COLO829 (cell line): ENCODE measurements at places on chromosomes 2 and 18.

DNA sequence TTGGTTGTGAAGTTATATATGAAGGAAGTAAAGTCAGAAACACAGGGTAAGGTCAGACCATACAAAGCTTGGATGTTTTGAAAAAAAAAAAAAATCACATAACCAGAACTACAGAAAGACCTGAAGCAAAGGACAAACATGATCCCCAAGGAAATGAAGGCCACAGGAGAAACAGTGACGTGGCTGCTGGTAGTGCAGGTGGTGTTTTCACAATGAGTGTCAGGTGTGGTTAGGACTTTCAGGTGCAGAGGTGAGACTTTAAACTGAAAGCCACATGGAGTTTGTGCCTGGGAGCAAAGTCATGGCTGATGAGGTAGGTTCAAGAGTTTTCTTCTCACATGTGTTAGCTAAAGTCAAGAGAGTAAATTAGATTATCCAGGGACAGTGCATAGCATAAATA, 270.7 kb downstream of the PIEZO2 start:
- DNase-seq: no peak

GRCh38 chr18:33184175-33184574, 256.3 kb downstream of the CCDC178 start:
- DNase-seq: no peak

DNA sequence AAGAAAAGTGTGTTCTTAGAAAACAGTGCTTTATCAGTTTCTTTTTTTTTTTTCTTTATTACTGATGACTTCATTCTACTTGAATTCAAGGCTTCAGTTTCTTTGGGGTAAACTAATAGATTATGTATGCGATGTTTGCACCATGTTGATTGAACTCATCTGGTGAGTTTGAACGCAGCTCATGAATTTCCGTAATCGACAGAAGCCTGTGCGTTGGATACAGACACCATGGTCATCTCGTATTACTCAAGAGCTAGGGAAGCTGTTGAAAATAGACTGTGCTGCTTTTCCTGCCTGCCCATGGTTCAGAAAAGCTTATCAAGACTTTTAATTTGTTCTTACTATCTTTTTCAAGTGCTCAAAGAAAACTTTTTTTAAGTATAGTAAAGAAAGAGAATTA, 185.5 kb upstream of the NRP2 start:
- DNase-seq: no peak

DNA sequence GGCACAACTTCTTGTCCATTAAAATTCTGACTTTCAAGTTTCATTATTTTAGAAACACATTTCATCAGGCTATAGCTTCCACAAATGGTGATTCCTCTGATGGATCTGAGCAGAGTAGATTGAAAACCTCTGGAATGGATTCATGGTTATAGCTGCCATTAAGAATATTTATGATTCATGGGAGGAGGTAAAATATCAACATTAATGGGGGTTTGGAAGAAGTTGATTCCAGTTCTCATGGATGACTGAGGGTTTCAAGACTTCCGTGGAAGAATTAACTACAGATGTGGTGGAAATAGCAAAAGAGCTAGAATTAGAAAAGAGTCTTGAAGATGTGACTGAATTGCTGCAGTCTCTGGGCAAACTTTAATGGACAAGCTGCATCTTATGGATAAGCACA, 797.4 kb downstream of the SUCLG1 start:
- no peak for DNase-seq

- no peak for DNase-seq
Observed at GRCh38 chr2:120874888-120875275, 139.2 kb downstream of the GLI2 start.

GRCh38 chr2:158042245-158042644, 59.4 kb upstream of the UPP2 start:
- DNase-seq: no peak

DNA sequence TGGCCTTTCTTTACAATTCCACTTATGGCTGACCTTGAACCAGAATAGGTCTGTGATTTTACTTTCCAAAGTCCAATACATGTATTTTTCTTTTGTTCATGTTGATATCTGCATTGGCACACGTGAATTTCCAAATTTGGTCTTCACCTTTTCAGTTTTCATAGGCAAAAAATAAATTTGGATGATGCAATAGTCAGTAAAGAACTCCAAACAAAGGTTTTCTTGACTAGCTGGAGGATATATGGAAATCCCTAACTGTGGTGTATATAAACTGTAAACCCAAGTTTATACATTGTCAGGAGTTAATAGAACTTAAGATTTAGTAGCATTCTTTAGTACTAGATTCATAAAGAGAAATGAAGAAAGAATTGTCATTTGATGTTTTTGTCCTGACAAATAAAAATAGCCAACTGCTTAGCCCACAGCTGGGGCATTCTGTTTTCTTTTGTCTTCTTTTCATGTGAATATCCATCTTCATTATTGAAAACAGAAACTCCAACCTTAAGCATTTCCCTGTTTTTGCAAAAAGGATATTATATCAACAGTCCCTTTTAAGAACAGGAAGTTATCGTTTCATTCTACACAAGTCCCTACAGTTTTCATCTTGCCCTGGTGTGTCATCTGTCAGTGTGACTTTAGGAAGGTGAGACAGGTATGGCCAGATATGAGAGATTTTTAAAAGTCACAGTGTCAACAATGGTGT, 132.9 kb downstream of the BCL2 start:
- DNase-seq: no peak

GRCh38 chr2:171723716-171724683, 36.7 kb downstream of the DYNC1I2 start:
- no peak for DNase-seq

DNA sequence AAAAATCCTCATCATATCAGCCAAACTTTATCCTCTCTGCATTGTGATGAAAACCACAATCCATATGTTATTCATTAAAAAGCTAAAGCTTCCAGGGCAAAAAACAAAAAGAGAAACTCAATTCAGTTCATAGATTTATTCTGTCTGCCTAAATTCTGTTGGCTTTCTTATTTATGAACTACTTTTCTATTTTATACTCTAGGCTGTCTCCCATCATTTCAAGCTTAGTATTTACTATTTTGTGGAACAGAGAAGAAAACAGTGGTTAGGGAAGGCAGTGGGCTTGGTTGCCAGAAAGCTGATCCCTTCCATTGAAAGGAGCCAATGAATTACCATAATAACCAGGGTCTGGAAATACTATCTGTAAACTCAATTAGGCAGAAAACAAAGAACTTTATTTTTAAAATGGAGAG, 71.8 kb downstream of the RAPH1 start:
- DNase-seq: no peak

DNA sequence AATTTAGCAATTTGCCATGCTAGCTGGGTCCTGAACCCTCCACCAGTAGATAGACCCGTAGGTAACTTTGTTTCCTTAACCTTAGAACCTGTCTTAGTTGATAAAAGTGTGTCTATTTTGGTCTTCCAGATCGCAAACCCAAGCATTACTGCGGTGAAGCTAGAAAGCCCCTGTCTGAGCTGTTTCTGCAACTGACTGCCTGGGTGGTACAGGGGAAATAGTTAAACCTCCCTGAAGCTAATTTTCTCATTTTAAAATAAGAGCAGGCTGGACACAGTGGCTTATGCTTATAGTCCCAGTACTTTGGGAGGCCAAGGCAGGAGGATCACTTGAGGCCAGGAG, 101.7 kb upstream of the MSH2 start:
- no peak for DNase-seq

GRCh38 chr2:866009-866680, 84.5 kb upstream of the SNTG2 start:
- DNase-seq: no peak

DNA sequence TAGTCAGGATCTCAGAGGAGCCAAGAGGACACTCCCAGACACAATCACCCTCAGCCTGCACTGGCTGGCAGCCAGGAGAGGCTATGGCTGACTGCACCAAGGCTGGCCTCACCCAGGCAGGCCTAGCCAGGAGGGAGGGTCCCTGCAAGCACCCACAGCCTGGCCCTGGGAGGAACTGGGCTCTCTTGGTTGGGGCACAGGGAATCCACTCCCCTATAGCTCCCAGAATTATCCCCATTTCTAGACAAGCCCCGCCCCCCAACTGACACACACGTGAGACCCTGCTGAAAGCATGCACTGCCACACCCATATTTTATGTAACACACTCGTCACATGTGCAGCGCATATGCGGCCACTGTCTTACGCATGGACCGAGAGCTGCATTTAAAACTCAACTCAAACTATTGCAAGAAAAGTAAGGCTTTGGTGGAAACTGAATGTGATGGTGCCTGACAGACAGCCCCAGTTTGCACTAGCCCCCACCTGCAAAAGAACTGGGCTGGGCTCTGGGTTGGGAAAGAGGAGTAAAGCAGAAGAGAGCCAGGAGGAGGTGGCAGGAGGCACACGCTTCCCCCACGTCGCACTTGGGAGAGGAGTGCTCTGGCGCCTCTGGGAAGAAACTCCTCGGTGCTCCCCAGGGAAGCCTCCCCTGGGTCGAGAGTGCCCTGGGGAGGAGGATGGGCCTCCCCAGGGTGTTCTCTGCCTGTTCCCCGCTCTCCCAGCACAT, 28.9 kb upstream of the ARHGEF4 start:
- no peak for DNase-seq

- peak; percentile 42 for DNase-seq
Observed at GRCh38 chr2:170467568-170468422, 247.3 kb upstream of the SP5 start.

- no peak for DNase-seq
Observed at GRCh38 chr2:130837811-130838565, 1.3 kb downstream of the ARHGEF4 start.

DNA sequence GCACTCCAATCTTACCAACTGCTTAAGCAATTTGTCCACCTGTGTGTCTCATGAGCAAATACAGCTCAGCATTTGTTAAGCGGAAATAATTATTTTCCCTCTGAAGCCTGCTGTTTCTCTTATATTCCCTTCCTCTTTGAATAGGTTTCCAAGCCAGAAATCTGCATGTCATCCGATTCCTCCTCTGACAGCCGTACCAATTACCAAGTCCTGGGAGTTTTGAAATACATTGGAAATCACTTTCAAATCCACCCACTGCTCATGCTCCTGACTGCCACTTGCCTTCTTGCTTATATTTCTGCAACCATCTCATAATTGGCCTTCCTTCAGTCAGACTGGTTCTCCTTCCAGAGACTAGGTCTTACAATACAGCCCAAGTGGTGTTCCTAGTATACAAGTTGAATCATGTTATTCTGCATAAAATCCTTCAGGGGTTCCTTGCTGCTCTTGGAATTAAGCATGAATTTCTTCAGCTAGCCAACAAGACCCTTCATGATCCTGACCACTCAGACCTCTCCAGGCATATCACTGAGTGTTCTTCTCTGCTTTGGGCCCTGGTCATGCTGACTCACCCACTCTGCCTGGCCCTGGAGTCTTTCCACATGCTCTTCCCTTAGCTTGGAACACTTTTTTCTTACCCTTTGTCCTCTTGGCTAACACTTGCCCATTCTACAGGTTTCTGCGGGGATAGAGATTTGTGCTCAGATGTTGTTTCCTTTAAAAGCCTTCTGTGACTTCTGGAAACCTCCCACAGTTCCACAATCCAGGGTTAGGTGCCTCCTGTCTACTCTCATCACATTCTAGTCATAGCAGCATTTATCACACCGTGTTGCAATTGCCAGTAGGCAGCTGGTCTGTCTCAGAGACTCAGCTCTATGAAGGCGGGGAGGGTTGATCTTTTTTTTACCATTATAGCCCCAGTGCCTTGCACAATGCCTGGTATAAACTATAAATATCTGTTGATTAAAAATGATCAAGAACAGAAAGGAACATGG, 157.6 kb downstream of the ARL6IP6 start:
- no peak for DNase-seq

- DNase-seq: no peak
Observed at GRCh38 chr2:216803791-216804190, 56.1 kb downstream of the TNP1 start.

DNA sequence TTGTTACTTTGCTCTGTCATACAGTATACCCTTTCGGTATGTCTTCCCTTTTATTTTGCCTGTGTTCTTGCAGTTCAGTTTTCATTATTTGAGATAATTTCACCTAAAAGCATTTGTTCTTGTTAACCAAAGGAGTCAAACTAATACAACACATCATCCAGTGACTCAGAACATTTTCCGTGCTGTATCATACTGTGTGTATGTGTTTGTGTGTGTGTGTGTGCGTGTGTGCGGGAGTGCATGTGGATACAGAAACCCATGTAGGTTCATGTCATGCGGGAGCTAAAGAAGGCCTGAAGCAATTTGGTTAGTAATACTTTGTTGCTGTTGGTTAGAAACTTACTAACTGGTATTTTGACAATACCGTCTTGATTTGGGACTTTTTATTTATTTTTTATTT, 60.0 kb downstream of the CEP192 start:
- no peak for DNase-seq

GRCh38 chr2:190600293-190601103, 48.4 kb upstream of the NAB1 start:
- no peak for DNase-seq

DNA sequence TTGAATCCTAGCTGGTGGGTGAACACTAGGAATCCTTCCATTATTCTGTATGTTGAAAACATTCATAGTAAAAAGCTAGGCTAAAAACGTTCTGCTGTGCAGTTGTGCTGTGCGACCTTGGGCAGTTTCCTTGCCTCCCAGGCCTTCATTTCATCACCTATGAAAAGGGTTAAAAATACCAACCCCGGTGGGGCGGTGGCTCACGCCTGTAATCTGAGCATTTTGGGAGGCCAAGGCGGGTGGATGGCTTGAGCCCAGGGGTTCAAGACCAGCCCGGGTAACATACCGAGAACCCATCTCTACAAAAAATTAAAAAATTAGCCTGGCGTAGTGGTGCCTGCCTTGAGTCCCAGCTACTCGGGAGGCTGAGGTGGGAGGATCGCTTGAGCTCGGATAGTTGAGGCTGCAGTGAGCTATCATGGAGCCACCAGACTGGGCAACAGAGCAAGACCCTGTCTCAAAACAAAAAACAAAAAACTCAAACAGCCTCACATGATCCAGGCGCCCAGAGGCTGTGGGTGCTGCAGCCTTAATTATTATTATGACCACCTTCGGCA, 2.9 kb upstream of the RRM2 start:
- DNase-seq: no peak

DNA sequence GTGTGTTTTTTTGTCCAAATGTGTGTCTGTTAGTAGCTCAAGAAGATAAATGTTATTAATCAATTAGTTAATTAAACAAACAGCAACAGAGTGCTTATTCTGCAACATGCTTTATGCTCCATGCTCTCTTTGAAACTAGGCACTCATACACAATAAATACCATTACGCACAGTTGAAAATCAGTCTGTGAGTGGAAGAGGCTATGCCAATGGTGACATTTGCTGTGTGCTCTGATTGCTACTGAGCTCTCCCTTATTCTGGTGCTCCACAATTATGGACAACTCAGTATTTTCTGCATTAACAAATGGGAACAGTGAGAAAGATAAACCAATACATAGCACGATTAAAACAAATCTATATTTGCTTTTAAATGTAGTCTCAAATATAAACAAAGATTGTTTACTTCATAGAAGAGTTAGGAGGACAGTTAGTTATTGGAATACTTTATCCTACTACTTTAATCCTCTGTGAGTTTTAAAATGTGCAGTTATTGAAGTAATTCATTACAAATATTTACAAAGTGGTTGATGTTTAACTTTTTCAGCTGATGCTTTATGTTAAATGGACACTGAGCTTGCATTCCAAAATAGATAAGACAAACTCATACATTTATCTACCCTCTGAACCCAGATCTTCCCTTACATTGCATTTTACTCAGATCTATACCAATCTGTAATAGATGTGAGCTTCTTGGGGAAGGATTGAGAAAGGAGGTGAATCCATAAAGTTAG, 55.3 kb downstream of the NXPH2 start:
- no peak for DNase-seq

GRCh38 chr2:44962176-44962695, 20.7 kb downstream of the SIX3 start:
- DNase-seq: no peak
